Stimulated activated CD8-positive, alpha-beta memory T cell treated with anti-CD3 and anti-CD28 coated beads, Interleukin-15, amount 100 ng/mL, for 24 hours (primary cell): ENCODE measurements at places on chromosomes 7 and 10.
A peak's percentile ranks its signal among the peaks of the same experiment; 100 is the strongest.

GRCh38 chr10:78148961-78149612, 115.4 kb downstream of the RPS24 start:
- DNase-seq: no peak

GRCh38 chr7:117069379-117069778, 116.1 kb downstream of the ST7 start:
- no peak for DNase-seq

GRCh38 chr10:105950410-105950809, 1214.1 kb downstream of the SORCS1 start:
- DNase-seq: no peak

DNA sequence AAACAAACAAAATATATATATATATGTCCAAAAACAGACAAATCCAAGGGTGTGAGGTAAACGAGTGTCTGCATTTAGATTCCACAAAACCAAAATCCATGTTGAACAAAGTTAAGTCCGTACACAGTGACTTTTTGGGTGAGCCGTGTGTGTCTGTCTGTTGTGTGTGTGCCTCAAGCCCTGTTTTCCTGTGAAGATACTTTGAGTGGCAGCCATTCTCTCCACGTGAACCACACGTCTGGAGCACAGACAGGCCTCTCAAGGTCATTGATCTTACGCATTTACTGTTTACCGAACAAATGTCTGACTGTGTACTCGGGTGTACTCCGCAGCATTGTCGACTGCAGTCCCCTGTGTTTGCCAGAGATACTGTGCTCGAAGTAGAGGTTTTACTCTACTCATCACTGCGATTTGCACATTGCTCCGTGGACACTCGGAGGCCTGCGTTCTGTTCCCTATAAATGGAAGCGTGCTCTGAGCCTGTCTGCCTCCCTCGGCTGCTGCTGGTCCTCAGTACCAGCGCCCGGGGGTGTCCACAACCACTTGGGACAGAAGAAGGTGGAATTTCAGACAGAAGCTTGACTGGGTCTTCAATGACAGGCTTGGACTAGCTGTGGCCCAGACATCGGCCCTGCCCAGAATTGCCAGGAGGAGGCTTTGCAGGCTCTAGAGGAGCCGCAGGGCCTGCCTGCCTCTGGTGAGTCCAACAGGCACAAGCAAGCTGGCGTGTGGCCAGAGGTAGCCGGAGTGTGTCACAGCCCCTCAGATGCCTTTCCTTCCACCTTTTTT, 22.1 kb downstream of the CYP17A1 start:
- no peak for DNase-seq

GRCh38 chr7:18849130-18849529, 268.3 kb downstream of the TWIST1 start:
- DNase-seq: no peak

DNA sequence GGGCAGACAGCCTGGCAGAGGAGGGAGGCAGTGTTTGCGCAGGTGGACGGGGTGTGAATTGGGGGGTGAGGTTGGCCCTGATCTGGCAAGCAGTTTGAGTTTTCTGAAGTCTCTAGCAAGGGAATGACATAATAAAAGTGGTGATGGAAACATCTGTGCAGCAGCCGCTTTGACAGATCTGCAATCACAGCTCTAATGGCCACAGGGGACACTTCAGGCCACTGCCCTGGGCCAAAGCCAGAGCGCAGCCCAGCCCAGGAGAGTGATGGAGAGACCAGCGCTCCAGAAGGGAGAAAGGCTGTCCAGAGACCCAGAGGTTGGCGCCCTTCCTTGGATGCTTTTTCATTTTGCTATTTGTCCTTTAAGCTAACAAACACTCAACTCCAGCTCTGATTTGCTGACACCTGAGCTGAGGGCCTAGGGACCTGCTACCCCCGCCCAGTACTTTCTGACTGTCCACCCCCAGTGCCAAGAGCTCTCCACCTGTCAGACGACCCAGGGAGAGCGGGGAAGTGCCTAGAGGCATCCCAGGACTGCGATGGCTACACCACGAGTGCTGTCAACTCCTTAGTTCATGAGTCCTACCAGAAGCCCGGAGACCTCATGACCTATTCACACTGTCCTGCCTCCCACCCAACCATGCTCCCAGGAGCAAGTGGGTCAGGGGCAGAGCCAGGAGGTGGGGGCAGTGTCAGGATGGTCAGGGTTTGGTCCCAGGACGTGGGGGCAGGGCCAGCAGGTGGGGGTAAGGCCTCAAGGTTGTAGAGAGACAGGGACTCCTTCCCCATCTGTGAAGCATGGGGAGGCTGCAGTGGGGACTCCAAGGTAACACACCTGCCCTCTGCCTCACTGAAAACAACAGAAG, 112.6 kb downstream of the PRKAG2 start:
- DNase-seq: no peak

DNA sequence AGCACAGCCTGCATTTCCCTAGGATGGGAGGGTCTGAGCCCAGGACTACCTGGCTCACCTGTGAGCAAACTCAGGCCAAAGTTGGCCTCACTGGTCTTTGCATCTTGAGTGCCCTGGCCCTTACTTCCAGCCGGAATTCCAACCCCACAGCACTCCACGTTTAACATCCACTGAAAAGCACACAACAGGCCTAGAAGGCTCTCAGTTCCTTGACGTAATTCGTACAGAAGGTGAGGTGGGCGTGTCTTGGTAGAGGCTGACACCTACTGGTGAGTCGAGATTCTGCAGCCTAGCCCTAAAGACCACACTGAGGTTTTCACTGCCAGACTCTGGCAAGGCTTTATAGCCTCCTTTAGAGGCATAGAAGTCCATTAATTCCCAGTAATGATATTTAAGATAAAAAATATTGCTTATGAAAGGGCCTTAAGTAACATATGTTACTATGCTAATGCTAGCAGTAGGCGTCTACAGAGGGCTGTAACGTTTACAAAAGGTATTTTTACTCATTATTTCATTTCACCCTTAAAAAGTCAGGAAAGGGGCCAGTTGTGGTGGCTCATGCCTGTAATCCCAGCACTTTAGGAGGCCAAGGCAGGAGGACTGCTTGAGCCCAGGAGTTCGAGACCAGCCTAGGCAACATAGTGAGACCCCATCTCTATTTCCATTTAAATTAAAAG, 95.8 kb downstream of the HIP1 start:
- DNase-seq: peak; percentile 26

DNA sequence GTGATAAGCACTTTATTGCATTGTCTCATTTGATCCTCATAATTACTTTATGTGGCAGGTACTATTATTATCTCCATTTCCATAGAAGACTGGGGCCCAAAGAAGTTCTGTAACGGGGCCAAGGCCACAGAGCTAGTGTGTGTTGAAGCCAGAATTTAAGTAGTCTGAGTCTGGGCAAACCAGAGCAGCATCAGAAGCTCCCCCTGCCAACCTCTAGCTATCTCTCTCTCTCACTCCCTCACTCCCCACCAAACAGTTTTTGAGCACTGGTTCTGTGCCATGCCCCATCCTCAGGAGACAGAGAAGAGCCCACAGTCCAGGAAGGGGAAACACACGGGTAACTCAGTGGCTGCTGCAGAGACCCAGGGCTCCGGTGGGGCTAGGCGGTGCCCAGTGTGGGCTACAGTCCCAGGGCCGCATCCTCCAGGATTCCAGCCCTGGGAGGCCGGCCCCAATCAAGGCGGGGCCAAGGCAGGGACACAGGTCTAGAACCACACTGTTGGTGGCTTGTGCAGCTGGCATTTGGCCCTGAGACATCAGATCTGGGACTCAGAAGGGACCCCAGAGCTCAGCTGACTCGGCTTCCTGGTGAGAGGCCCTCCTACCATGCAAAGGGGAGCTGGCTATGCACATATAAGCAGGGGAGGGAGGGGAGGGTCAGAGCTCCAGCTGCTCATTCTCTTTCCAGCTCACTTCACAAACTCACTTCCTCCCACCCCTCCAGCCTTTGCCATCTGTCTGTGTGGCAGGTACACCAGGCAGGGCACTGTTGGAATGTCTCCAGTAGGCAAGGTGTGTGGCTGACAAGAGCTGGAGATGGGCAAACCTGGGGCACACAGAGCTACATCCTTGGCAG, 34.4 kb downstream of the COL13A1 start:
- DNase-seq: no peak

DNA sequence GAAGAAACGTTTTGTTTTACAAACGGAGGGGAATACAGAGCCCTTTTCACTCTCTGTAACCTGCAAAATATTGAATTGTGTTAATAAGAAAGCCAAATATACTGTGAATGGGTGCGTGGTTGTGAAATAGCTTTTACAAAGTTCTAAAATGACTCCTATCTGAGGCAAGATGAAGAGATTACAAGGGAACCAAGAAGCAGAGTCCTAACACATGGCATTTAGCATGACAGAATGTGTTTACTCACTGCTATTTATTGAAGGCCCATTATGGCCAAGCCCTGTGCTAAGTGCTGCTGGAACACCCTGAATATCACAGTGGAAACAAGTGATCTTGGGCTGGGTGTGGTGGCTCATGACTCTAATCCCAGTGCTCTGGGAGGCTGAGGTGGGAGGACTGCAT, 12.9 kb downstream of the JCAD start:
- no peak for DNase-seq

DNA sequence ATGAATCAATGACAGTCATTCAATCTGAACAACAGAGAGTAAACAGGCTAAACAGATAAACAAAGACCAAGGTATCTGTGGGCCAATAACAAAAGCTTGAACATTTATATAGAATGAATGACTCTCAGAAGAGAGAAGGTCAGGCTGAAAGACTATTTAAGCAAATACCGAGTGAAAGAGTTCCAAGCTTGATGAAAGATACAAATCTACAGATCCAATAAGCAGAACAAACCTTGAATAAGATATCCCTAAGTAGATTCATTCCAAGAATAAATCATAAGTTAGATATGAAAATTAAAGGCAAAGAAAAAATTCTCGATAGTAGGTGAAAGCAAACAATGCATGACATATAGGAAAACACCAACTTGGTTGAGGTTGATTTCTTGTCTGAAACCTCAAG, 376.4 kb upstream of the IGFBP3 start:
- no peak for DNase-seq

GRCh38 chr10:124680675-124681074, 63.5 kb downstream of the FAM53B start:
- DNase-seq: no peak

DNA sequence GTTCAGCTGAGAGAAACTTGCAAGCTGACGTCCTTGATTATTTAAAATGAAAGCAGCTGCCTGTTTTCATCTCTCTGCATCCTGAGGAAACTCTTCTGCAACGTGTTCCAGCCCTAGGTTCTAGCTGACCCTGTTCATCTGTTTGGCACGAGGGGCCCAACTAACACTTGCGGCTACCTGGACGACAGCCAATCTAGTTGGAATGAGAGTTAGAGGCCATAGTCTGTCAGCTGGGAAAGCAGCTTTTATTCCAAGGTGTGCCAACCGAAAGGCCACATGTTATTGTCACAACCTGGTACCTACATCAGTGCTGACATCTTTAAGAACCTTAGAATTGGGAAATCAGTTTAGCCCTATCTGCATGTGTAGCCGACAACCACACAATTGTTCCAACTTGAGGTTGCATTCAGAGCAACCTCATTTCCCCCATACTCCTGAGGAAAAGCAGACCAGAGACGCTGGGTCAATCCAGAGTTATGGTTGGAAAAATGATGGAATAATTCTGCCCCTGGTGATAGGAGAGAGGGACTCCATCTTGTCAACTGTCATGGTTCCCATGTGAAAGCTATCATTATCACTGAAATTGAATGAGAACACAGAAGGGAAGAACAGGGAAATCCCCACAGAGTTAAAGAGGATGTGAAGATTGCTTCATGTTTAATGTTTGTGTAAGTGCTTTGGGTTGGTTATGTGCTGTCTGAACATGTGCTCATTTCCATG, 121.6 kb downstream of the EGFR start:
- no peak for DNase-seq

DNA sequence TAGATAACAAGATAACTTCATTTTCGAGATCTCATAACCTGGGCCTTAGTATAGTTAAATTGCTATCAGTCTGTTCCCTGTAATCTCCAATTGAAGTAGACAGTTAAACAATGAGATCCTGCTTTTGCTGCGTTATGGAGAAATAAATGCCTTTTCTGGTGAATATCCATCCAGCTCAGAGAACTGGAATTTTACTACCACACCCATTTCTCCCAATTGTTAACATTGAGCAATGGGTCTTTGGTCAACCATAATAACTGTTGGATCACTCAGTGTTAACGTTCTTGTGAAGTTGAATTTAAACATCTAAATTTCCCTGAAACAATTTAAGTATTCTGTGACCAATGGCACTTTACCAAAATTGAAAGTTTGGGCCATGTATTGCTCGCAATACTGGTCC, 3.0 kb downstream of the CALU start:
- no peak for DNase-seq

GRCh38 chr7:13797545-13797944, 191.9 kb downstream of the ETV1 start:
- no peak for DNase-seq

DNA sequence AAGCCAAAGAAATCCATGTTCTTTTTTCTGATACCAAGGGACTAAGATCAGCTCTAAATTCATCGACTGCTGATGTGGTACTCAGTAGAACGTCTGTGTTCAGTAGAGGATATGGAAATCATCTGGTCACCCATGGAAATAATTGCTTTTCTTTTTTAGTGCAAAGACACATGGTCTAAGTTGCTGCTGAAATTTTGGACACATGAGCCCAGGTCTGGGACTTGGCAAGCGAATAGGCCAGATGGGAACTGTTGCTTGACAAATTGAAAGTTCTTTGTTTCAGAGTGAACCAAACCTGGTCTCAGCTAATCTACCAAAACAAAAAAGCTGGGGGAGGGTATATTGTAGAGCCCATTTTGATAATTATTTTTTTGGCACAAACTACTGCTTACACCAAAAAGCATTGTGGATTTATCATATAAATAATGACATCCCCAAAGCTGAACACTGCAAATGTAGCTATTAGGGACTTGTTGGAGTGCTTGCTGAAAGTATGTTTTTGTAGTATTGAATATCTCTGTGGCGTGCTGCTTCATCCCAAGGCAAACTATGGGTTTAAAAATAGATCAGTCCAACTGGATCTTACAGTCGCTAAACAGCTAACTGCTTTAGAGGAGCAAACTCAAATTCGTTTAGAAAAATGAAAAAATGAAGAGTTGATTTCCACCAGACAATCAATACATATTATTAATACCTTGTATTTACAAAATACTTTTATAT, 144.7 kb downstream of the TRIL start:
- DNase-seq: no peak

- DNase-seq: no peak
These were observed 504.8 kb downstream of the NXPH1 start for GRCh38 chr7:8938044-8938805.

- DNase-seq: no peak
These were observed 185.4 kb downstream of the JCAD start for GRCh38 chr10:29873941-29874484.

DNA sequence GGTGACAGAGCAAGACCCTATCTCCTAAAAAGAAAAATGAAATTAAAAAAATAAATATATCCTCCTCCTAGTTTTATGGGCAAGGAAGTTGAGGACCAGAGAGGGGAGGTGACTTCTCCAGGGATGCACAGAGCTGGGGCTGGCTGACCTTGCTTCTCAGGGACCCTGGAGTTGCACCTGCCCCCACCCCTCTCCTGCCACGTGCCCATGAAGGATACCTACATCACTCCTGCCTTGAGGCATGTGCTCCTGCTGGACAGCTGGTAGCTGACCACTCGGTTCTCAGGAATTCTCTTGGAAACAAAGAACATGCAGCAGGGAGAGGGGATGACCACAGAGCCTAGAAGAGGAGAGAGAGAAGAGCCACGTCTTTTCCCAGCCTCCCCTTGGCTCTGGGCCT, 522 bp downstream of the CCL24 start:
- DNase-seq: no peak
